ENCODE measurements at places on chromosomes 1 and 21.

- DNase-seq: no peak
Measured at GRCh38 chr1:78275456-78275855, 215.3 kb upstream of the PTGFR start.

GRCh38 chr1:231318568-231318967 is 19.1 kb downstream of the EXOC8 start:
- no peak for DNase-seq

DNA sequence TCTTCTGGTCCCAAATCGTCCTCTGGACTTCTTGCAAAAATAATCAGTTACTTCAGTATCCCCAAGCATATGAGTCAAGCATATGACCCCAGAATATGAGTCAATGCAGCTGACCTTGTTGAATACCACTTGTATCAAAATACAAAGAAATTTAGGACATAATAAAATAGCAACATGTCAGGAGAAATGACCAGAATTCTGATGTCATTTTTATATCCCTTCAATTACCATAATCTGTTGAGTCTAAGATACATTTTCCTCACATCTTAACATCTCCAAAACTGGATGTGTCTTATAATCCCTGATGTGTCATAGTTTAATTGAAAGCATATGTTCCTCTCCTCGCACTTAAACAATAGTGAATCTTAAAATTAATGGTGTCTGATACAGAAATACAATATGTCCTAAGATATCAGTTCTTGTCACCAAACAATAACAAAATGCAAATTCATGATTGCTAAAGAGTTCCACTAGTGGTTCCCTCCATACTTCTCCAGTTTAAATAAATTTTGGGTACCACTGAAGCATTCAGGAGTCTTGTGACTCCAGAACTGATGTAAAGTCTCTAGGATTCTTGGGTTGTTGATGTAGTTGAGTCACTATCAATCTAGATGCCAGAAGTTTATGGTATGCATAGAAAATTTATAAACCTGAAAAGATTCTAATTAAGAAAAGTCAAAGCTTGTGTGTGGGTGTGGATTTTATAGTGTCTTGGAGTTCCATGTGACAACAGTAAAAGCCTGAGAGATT is 41.8 kb downstream of the KIFAP3 start:
- DNase-seq: no peak

DNA sequence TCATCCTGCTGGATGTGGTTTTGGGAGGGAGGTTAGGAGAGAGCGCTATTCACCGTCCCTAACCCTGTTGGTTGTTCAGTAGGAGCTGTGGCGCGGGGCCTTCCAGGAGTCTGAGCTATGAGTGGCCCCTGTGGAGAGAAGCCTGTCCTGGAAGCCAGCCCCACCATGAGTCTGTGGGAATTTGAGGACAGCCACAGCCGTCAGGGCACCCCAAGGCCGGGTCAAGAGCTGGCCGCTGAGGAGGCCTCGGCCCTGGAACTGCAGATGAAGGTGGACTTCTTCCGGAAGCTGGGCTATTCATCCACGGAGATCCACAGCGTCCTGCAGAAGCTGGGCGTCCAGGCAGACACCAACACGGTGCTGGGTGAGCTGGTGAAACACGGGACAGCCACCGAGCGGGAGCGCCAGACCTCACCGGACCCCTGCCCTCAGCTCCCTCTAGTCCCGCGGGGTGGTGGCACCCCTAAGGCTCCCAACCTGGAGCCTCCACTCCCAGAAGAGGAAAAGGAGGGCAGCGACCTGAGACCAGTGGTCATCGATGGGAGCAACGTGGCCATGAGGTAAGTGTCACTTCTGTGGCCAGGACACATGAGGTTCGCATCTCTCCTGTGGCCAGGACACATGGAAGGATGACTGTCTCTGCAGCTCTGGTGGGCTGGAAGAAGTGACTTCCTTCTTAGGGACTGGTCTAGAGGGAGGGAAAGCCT is 1.2 kb downstream of the ZC3H12A start:
- DNase-seq: no peak

- DNase-seq: no peak
Measured at GRCh38 chr1:210876275-210876674, 257.7 kb downstream of the KCNH1 start.

GRCh38 chr21:42981862-42982261 is 7.5 kb downstream of the PKNOX1 start:
- DNase-seq: no peak

GRCh38 chr1:100883963-100884362 is 10.7 kb downstream of the EXTL2 start:
- no peak for DNase-seq

DNA sequence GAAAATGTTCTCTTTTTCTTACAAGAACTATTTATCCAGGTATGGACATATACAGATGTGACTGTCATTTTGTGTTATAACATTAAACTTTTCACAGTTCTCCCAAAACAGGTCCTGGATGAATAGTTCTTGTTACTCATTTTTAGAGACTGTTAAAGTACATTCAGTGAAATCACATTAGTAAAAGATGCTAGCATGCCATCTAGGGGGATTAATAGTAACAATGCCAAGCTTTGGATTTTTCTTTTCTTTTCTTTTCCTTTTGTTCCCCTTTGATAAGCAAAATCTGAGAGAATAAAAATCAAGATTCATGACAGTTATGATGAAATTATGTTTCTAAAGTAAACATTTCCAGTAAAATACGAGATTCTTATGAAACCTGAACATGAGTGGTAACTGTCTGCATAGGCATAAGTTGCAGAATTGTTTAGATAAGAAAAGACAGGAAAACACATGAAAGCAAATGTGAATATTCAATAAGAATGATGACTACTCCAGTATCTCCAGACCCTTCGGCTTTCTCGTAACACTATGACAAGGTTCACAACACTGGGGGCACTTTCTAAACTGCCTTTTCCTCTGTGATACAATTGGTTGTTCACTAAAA is 77.5 kb downstream of the TPR start:
- no peak for DNase-seq

- DNase-seq: no peak
Measured at GRCh38 chr1:11948822-11949458, 14.4 kb downstream of the PLOD1 start.

DNA sequence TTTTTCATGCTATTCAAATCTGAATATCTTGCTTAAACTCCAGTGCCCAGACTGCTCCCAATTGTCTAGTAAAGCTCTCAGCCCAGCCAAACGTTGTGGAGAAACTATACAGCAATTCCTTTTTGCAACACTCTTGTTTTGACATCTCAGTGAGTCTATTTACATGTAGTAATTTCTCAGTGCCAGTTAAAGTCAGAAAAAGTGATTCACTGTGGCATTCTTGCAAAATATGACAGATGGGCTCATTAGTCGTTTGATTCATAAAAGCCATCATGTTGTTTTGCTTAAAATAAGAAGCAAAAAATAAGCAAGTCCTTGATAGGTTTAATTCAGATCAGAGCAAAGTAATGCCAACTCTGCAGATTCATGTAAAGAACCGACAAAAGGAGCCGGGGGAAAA is 20.7 kb upstream of the TMPRSS15 start:
- no peak for DNase-seq

DNA sequence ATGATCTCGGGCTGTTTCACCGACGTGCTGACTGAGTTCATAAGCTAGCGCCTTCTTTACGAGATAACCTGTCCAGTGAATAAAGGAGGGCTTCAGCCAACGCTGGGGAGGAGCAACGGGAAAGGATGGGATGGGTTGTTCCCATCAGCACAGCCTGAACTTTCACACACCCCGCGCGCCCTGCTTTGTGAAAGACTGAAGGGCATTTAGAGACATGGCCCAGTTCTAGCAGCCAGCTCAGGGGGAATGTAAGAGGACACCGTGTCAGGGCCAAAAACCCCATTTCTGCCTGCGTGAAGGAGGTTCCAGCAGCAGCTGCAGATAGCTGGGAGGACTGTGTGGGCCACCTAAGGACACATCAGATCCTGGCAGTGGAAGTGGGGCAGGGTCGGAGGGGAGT is 255.1 kb upstream of the RAB4A start:
- DNase-seq: no peak

All from HuH-7.5 (cell line).